NCI-H460 (cell line): ENCODE measurements at places on chromosomes 6 and 20.
A peak's percentile ranks its signal among the peaks of the same experiment; 100 is the strongest.

- DNase-seq: no peak
Measured at GRCh38 chr6:155181498-155181897, 82.3 kb upstream of the CLDN20 start.

DNA sequence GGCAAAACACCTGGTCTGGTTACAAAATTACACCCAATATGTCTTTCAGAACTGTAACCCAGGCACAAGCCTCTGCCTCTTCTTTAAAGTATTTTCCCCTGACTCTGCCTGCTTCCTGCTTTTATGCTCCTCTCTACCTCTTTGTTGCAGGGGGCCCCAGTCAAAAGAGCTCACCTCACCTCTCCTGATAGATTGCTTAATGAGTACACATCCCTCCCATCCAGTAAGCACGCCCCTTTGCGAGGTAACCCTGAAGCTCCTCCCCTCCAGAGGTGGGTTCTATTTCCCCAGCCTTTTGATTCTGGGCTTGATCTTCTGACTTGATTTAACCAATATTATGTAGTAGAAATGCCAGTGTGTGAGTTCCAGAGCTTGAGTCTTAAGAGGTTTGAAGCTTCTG lies 56.6 kb upstream of the EYA2 start:
- no peak for DNase-seq

DNA sequence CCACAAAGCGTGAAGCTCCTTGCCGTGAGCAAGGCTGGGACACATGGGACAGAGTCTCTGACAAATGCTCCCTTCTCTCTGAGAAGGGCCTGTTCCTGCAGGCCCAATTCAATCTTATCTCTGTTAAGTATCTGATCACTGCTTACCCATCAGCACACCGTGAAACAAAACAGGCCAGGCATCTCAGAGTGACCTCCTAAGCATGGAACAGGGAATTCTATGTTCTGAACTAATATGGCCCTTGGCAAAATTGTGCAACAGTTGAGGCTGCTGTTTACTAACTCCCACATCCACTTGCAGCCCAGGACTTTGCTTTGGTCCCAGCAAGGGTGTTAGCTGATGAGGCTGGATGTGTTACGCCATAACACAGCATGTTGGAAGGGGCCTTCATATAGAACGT lies 79.2 kb downstream of the GCLC start:
- no peak for DNase-seq

DNA sequence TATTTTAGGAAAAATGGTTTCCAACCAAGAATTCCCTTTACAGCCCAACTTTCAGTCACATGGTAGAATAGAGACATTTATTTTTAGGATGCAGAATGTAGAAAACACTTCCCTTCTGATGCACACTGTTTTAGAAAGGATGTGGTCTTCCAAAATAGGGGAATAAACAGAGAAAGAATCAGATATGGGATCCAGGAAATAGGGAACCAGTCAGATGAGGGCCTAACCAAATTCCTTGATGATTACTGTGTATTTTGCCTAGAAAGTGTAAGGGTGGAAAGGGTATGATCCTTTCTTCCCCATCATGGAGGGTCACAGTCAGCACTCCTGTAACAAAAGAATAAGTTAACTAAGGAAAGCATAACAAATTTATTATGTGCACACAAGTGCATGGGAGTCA lies 27.4 kb downstream of the SLX4IP start:
- DNase-seq: no peak

GRCh38 chr20:51374961-51375360 lies 167.6 kb downstream of the NFATC2 start:
- no peak for DNase-seq

DNA sequence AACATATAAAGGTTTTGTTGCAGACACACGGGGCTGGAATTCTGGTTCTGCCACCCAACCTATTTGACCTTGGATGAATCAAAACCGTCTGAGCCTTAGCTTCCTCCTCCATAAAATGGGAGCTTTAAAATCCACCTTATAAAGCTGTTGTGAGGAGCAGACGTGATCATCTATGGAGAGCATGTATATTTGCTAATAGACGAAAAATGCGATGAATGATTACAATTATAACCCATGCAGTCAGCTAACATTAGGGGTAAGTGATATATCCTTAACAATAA lies 586 bp upstream of the NUP153 start:
- no peak for DNase-seq

GRCh38 chr6:48775157-48775556 lies 664.2 kb upstream of the PTCHD4 start:
- DNase-seq: no peak

DNA sequence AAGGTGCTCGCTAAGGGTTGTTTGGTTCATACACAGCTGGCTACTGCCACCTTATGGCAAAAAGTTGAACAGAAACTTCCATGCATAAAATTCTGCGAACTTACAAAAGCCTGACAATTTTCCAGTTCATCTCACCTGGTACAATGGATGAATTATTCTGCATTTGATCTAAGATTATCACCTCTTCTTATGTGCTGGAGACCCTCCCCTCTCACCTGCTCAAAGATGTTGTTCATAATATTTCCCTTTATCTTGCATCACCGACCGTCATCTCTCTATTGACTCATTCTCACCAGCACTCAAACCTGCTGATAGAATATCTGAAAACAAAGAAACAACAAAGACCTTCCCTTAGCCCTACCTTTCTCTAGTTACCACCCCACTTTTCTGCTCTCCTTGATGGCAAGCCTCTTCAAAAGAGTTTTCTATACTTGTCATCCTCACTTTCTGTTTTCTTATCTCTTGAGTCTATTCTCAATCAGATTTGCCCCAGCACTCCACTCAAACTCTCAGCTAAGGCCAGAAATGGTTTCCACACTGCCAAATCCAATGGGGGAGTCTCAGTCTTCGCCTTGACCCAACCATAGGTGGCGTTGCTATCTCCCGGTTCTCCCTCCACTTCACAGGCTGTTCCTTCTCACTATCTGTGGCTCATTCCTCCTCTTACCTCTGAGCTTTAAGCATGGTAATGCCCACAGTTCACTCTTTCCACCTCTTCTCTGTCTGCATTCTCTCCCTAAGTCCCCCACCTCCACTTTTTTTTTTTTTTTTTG lies 25.8 kb downstream of the SNRNP48 start:
- peak; percentile 46 for DNase-seq

DNA sequence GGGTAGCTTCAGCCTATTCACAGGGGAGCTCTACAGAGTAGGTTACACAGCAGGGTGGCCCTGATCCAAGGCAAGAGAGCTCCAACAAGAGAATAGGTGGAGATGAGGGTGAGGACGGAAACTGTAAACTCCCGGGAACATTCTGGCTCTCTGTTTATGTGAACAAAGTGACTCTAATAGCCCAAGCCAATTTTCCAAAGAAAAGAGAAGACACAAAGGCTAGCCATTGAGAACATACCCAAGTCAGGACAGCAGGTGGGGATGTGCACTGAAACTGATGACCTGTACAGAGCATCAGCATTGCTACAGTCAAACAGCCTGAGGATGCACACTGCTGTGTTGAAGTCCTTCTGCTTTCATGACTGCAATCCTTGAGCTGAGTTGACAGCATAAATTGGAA lies 136.0 kb upstream of the TOP1 start:
- no peak for DNase-seq

GRCh38 chr20:46599227-46599987 lies 49.0 kb upstream of the OCSTAMP start:
- DNase-seq: no peak

DNA sequence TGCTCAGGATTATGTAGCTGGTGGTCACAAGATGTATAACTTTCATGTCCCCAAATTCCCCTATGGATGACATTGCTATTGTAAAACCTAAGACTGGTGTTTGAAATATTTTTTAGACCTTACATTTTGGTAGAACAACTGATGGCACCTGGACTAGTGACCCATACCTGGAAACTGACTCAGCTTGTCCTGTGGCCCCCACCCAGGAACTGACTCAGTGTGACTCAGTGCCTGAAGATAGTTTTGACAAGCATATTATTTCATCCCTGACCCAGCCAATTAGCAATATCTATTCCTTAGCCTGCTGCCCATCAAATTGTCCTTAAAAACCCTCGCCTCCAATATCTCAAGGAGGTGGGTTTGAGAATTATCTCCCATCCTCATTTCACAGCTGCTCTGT lies 90.9 kb upstream of the GRIK2 start:
- no peak for DNase-seq

DNA sequence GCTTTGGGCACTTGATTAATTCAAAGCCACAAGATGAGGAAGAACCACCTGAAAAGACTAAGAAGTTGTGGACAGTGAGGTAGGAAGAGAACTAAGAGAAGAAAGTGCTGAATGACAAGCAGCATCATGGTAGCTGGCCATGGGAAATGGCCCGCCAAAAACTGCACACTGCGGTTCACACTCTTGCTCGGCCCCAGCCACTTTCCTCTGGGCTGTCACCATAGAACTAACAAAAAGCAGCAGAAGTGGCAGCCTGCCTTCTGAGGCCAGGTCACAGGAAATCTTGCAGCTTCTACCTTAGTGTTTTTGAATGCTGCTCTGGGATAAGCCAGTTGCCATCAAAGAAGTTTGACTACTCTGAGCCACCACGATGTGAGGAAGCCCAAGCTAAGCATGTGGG lies 34.8 kb upstream of the ZNFX1 start:
- no peak for DNase-seq

GRCh38 chr20:24465730-24466129 lies 3.7 kb upstream of the SYNDIG1 start:
- DNase-seq: no peak

DNA sequence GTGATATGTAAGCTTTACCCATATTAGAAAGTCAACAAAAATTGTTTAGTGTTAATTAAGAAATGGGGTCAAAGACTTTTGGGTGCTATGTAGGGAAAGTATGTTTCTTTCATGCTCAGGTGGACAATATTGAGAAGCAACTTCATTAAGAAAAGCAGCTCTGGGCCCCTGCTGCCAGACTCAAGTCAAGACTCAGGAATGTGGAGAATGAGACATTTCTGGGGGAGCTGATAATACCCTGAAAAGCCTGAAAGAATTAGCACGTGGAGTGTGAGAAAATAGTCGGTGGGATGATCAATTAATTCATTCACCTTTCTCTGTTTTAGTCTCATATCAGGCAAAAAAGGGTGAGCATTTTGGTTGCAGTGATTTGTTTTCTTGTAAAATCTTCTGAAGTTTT lies 175.1 kb upstream of the IMPG1 start:
- DNase-seq: no peak

DNA sequence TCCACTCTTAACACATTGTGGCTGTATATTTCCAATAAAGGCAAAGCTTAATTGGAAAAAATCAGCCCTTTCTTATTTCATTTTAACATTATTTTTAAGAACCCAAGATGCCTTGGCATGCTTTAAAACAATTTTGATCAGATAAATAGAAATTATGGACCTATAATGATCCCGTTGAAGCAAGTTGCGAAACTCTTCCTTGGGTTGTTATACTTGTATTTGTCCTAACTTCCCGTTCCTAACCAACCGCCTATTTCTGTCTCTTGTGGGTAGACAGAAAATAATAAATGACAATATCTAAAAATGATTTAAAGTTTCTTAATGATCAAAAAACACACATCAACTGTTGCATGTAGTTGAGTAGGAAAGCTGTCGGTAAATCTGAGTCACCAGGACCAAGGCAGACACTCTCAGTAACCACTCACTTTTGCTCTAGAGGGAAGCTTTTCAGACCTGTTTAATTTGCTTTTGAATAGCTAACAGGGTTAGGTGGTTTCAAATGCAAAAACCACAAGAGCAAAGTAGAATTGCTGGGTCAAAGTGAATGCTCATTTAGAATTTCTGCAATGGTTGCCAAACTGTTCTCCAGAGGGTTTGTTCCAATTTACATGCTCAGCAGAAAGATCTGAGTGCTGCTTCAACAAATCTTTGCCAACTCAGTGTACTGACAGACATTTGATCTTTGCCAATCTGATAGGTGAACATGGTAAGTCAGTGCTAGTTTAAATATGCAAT lies 34.2 kb upstream of the KCNK5 start:
- no peak for DNase-seq

DNA sequence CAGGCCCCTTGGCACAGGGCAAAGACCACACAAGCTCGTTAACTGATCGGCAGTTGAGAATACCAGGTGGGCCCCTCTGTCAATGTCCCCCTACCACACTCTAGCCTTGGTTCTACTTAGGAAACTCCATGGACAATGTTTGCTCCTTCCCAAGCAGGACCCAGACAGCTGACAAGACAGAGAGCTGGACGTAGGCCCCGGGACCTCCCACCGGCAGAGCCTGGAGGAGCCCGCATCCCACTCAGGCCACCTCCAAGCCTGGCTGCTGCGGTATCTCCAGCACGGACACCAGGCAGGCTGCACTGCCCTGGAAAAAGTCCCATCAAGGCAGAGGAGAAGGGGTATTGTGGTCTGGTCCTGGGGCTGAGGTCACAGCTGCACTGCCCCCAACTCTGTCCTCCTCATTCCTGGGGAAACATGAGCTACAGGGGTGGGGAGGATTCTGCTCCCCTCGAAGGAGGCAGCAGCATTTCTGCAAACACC lies 6.2 kb upstream of the GRM4 start:
- DNase-seq: no peak

GRCh38 chr20:46365487-46366220 lies 40.8 kb downstream of the ELMO2 start:
- no peak for DNase-seq

GRCh38 chr6:104548297-104548696 lies 311.4 kb downstream of the HACE1 start:
- no peak for DNase-seq

GRCh38 chr20:31967830-31968249 lies at the start of gene XKR7:
TSS of gene XKR7 (plus strand) at chr20:31968151. CDS start at chr20:31968176, 25 bp downstream.
- no peak for DNase-seq

DNA sequence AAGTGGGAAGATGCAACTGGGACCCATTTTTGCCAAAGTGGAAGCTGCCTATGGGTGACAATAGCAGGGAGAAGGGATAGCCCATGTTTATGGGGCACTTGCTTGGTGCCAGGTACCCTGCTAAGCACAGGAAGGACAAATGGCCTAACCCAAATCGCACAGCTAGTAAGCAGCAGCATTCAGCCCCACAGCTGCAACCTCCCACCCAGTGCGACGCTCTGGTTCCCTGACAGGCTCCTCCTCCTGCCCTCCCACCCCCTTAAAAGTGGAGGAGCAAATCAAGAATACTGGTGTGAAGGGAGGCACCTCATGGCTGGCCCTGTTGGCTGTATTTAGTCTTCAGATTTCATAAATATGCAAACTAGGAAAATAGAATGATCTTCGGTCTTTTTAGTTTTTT lies 76.2 kb downstream of the RIN2 start:
- no peak for DNase-seq

DNA sequence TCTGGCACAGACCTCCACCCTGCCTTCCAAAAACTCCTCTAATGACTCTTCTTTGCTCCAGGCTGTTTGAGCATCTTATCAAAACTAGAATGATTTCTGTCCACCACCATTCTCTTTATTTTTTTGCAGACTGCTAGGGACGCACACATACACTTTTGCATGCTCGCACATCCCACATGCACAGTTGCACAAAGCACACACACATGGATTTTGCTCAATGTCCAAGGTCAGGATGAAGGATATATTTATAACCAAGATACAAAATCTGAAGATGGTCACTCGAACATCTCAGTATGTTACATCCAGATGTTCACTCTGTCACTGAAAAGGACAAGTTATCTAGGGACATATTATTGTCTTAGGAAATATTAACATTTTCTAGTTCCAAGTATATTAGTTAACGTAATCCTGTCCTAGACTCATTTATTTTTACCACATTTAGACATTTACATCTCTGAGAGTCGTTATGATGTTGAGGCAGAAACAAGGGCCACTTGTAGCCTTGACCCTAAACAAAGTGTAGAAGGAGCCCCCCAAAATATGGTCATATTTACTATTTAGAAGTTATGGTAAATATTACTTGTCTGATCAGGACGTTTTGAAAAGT lies 3.4 kb upstream of the SIM1 start:
- no peak for DNase-seq

GRCh38 chr20:7850775-7851490 lies 89.3 kb downstream of the HAO1 start:
- DNase-seq: no peak

GRCh38 chr20:12063106-12063684 lies 145.5 kb downstream of the BTBD3 start:
- DNase-seq: no peak
